ENCODE measurements at places on chromosomes 4 and X.

DNA sequence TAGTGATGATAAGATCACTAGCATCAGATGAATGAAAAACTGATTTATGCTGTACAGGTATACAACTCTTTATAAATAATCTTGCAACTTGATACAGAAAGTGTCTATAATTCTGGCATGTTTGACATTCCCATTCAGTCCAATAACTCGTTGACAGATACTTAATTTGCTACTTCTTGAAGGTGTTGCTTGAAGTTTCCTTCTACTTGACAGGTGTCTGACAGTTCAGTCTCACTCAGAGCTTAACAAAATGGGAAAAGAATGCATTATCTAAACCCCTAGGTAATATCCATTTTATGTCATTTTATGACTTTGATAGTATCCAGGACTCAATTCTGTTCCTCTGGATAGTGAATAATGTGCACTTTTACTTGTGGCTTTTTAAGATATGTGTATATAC is 508.9 kb downstream of the GRID2 start:
- DNase-seq, result no peak

DNA sequence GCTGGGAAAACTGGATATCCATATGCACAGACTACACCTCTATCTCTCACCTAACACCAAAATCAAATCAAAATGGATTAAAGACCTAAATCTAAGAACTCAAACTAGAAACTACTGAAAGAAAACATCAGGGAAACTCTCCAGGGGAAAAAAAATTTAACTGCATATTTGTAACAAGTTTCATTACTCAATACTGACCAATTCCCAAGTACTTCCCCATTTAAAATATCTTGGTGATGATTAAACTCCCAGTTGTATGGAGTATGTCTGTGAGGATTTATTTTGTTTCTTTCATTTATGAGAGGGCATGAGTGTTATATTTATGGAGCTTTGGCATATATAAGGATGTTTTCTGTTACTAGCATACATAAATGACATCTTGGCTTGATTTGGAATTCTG is 112.3 kb upstream of the IL15 start:
- no peak for DNase-seq

- DNase-seq, result no peak
Observed at GRCh38 chr4:1604706-1605205, 79.4 kb downstream of the FAM53A start.

- DNase-seq, result no peak
Observed at GRCh38 chrX:118062048-118062789, 54.4 kb downstream of the KLHL13 start.

GRCh38 chr4:109846395-109847098 is 1.4 kb upstream of the LRIT3 start:
- no peak for DNase-seq

- no peak for DNase-seq
Observed at GRCh38 chr4:102858828-102859464, 9.8 kb upstream of the CISD2 start.

Data from amniotic stem cell (primary cell).